ENCODE measurements at places on chromosomes 6 and 20.

- peak; percentile 46 for DNase-seq
Measured at GRCh38 chr20:44745598-44746366, at the start of gene KCNK15. Gene KCNK15 (plus strand): TSS chr20:44745865. CDS start chr20:44745911, 46 bp downstream.

DNA sequence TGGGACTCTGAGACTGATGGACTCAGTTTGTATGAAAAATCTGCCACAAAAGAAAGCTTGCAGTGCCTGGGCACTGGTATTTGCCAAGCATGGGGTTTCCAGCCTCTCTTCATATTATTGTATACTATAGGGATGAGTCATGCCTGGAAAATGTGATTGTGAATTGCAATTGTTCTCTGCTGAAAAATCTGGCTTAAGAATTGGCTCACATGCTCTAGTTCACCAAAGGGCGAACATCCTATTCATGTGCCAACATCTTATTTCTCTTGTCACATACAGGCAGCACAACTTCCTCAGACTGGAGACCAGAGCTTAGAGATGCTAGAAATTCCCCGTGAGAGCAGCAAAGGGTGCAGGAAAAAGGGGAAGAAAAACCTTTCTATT is 103.6 kb upstream of the KCNK16 start:
- DNase-seq, result peak; percentile 32

DNA sequence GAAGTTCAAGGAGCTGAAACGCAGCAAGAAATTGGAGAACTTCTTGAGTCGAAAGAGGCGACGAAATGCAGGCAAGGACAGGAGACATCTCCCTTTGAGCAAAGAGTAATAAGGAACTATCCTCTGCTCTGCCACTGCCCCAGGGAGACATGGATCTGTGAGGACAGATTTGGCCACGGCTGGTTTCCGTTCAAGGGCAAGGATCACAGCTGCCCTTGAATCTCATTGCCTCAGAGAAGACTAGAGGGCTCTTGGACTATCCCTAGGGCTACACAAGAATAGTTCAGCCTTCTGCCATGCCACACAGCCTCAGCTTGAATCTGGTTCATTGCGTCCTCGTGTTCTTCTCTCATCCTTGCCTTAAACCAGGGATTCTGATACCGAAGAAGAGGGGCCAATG is 7.7 kb downstream of the RRP36 start:
- no peak for DNase-seq

DNA sequence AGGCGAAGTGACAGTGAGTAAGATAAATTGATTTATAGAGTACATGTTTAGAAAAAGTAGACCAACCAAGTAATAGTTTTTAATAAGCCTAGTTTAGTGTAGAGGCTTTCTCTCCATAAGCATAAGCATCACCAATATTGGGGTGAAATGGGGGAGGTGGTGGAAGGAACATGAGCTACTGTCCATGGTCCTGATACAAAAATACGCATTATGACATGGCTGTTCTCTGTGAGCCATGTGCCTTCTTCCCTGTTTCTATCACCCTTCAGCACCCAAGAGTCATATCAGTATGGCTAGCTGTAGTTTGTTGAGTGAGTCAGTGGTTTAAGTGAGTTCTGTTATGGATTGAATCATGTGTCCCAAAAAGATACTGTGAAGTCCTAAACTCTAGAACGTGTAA is 150.8 kb downstream of the EDN1 start:
- no peak for DNase-seq

DNA sequence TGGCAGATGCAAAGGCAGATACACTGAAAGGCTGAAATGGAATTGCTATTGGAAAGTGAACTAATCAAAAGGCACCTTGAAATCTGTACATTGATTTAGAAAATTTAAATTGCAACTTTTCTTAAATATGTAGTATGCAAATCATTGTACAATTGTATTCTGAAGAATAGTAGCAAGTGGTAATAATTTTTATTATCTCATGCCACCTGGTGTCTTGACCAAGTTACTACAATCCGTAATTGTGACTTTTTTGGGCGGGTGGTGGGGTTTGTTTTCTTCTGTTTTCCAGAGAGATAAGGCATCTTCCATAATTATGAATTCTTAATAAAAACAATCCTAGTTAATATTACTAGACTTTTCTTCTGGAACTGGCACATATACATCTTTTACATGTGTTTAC is 12.5 kb upstream of the BCKDHB start:
- DNase-seq, result peak; percentile 33

GRCh38 chr6:84671183-84671582 is 93.2 kb downstream of the TBX18 start:
- no peak for DNase-seq

GRCh38 chr20:23550227-23550626 is 18.1 kb downstream of the CST9L start:
- DNase-seq, result no peak

- DNase-seq, result no peak
Measured at GRCh38 chr6:130098317-130098716, 79.9 kb downstream of the L3MBTL3 start.

DNA sequence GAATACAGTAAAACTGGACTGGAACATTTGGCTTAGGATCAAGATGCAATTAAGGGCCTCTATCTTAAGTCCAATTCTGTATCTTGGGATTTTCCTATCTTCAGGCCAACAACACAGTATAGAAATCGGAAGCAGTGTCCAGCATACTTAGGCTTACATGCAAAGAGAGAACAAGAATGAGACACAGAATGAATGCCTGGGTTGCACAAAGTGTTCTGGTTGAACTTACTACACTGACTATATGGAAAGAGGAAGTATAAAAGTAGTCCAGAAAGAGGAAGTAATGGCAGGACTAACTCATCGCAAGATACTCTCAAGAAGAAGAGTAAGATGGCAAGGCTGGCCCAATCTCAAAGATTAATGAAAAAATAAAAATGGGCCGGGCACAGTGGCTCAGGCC is 87.6 kb downstream of the BTBD9 start:
- DNase-seq, result peak; percentile 86

- no peak for DNase-seq
Measured at GRCh38 chr20:6401893-6402557, 279.2 kb upstream of the FERMT1 start.

DNA sequence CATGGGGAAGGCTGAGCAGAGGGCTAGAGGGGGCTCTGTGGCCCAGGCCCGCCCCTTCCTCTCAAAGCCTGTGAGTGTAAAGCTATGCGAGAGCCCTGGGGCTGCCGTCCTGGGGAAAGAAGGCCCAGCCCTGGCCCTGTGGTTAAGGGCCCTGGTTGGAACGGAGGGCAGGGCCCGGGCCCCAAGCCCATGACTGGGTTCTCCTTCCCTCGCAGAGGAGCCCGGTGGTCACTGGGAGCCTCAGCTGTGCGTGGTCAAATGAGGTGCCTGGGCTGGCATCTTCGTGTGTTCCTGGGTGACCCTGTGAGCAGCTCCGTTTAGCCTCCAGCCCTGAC is 56.0 kb downstream of the SMOC2 start:
- no peak for DNase-seq

GRCh38 chr6:93787841-93788240 is 368.5 kb upstream of the EPHA7 start:
- DNase-seq, result no peak

- no peak for DNase-seq
Measured at GRCh38 chr6:128617285-128617684, 96.9 kb upstream of the PTPRK start.

GRCh38 chr6:4253604-4254231 is 118.3 kb upstream of the ECI2 start:
- DNase-seq, result no peak
